ENCODE measurements at places on chromosomes 2 and 18. TPM values are rescaled to one million over a fixed set of nuclear protein-coding genes. Genes with fewer than 3 reads are reported as not detected.
A peak's percentile ranks its signal among the peaks of the same experiment; 100 is the strongest.

RBKS gene
- 3.4 TPM for total RNA-seq

GRCh38 chr2:122417114-122417513 lies 661.7 kb downstream of the TSN start:
- no peak for DNase-seq

GRCh38 chr2:164514491-164514890 lies 106.8 kb downstream of the GRB14 start:
- no peak for DNase-seq

GRCh38 chr2:185456517-185456916 lies 282.1 kb upstream of the FSIP2 start:
- DNase-seq: no peak

DNA sequence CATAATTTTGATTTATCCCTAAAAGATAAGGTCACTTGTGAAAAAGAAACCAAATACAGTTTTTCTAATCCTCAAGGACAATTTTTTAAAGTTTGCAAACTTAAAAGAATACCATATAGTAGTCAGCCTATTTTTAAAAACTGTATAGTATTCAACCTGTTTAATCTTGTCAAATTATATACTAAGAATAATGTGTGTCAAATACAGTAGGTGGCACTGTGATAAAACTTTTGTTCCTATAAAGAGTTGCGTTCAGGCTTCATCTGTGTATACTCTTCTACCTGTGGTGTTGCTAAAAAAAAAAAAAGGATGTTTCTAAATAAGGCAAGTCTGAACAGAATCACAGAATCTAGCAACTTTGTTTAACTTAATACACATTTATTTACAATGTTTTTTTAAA lies 68.6 kb downstream of the CCDC138 start:
- DNase-seq: peak; percentile 16

- no peak for DNase-seq
Observed at GRCh38 chr2:34070196-34070595, 471.1 kb upstream of the FAM98A start.

GRCh38 chr18:11671156-11671555 lies 17.9 kb upstream of the GNAL start:
- no peak for DNase-seq

DNA sequence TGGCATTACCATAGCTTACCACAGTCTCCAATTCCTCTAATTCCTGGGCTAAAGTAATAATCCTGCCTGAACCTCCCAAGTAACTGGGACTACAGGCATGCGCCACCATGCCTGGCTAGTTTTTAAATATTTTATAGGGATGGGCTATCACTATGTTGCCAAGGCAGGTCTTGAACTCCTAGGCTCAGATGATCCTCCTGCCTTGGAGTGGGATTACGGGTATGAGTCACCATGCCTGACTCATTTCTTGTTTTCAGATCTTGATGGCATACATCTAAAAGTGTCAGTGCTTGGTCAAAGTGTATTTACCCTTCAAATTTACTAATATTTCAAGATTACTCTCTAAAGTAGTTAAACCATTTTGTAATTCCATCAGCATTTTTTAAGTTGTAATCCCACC lies 9.4 kb upstream of the SOCS6 start:
- DNase-seq: no peak

CYP27C1 gene
- 0.05 TPM for total RNA-seq

DNA sequence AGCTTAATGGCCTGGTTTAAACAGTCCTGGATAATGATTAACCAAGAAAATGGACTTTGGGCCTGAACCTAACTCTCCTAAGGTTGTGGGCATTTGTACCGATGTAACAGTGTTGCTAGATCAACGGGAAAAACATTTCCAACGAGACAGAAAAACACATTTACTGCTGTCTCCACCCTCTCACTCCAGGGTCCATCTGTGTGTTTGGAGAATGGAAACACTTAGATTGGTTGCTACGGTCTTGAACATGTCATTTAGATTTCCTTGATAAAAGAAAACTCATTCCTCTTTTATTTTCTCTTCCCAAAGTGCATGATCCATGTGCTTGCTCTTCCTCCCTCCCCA lies 88.0 kb downstream of the SOCS6 start:
- no peak for DNase-seq

DNA sequence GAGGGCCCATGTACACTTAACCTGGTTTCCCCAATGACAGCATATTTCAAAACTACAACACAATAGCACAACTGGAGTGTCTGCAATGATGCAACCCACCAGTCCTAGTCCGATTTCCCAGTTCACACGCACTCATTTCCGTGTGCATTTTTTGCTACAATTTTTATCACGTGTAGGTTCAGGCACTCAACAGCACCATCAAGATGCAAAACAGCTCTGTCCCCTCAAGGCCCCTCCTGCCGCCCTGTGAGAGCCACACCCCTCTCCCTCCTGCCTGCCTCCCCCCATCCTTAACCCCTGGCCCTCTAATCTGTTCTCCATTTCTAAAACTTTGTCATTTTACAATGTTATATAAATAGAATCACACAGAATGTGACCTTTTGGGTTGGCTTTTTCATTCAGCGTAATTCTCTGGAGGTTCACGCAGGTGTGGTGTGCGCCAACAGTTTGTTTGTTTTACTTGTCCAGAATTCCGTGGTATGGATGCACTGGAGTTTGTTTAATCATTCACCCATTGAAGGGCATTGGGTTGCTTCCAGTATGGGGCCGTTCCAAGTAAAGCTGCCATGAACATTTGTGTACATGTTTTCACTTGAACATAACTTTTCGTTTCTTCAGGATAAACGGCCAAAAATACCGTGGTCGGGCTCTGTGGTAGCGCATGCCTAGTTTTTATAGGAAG lies 8.4 kb downstream of the KCNIP3 start:
- no peak for DNase-seq

DNA sequence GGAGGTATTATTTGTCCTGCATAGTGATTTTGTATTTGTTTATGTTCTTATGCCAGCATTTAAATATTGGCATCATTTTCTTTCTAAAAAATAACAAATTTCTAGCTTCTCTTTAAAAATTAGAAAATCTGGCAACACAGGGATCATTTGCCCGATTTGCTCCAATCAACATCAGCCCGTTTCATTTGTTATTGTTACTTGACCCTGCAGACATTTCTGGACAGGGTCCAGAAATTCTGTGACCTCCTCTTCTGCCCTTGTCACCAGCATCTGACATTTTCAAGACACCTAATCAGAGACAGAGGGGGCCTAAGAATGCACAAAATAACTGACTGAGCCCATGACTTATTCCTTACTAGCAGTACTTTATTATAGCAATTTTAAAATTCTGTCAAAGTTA lies 253.3 kb downstream of the MREG start:
- no peak for DNase-seq

HOXD1 gene
- not detected for total RNA-seq

DNA sequence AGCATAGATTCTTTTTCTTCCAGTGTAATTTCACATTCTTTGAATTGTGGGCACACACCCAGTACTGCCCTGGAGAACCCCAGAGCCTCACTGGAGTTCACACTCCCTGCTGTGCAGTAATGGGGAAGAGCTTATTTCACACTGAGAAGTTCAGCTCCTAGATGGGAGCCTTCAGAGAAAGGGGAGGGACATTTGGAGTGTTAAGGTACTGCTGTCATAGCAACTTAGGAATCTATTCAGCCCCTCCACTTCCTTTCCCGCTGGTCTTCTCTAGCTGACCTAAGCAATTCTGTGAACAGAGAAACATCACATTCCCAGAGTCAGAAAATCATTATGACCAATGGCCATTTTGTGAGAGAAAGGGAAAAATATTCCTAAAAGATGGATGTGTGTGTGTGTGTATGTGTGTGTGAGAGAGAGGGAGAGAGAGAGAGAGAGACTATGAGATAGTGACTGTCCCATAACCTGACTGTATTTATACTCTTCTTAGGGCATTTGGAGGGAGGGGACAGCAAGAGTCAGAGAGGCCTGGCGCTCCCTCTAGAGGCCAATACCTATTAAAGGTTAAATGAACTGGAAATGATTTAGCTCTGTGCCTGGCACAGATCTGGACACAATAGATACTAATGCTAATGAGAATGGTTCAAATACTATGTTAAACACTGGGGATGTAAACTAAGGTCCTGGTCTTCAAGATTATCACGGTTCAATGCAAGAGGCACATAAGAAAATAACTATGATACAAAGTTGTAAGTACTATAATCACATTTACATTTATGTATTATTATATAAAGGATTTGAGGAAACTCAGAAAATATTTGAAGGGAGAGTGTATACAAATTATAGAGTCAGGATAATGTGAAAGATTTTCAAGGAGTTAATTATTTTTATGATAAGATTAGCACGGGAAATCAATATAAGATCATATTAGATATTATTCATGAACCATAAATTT lies 41.5 kb upstream of the RPE start:
- DNase-seq: peak; percentile 30

GRCh38 chr2:227115761-227116160 lies 48.2 kb downstream of the COL4A4 start:
- peak; percentile 16 for DNase-seq

DNAH6 gene
- 0.09 TPM for total RNA-seq

GAD1 gene
- total RNA-seq: 0.26 TPM

DNA sequence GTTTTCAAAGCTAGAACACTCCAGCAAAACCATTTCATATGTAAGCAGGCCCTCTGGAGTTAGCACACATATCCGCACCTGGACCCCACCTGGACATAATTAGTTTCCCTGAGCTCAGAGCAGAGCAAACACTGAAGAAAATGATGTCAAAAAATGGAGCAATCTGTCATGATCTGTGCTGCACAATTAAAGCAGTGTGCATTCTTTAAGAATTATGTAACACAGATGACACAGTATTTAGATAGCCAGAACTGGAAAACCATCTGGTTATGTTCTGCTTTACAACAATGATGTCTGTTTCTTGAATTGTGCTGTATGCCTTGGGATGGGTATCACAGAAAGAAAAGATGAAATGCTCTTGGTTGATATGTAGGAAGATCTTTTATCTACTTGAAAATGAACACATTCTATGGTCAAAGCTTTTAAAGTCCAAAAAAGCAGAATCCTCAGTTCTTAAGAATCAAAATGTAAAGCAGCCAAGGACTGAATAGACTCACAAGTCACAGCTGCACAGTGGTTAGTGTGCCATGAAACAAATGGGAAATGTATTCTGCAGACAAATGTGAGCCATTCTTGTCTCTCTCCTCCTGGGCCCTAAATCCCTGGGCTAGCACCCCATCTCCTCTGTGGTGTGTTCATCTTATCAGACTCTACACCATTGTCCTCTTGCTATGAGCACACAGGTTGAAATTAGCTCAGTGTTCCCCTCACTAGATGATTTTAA lies 36.8 kb downstream of the HRH4 start:
- peak; percentile 53 for DNase-seq

- peak; percentile 70 for DNase-seq
Observed at GRCh38 chr2:156356014-156356754, 23.7 kb upstream of the NR4A2 start.

GRCh38 chr2:10075571-10076209 lies 4.5 kb downstream of the CYS1 start:
- DNase-seq: no peak

POTEI gene
- total RNA-seq: not detected

DYNAP gene
- total RNA-seq: not detected

- peak; percentile 5 for DNase-seq
Observed at GRCh38 chr2:60608679-60609078, 55.2 kb upstream of the BCL11A start.

DNA sequence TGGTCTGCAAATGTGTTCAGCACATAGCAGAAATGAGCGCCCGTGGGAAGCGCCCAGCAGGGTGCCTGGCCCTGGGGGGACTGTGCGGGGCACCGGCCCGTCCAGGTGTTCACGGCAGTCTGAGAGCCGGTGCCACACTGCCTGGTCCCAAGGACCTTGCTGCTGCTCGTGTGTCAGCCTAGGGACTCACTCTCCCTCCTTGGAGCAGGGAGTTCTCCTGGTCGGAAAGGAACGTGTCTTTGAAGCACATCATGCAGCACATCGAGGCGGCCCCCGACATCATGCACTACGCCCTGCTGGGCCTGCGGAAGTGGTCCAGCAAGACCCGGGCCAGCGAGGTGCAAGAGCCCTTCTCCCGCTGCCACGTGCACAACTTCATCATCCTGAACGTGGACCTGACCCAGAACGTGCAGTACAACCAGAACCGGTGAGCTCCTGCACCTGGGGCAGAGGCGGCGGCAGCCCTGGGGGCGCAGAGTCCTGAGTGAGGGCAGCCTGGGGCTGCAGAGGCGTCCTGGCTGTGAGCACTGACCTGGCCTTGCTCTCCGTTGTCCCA lies 36.0 kb downstream of the NTSR2 start:
- no peak for DNase-seq

DNA sequence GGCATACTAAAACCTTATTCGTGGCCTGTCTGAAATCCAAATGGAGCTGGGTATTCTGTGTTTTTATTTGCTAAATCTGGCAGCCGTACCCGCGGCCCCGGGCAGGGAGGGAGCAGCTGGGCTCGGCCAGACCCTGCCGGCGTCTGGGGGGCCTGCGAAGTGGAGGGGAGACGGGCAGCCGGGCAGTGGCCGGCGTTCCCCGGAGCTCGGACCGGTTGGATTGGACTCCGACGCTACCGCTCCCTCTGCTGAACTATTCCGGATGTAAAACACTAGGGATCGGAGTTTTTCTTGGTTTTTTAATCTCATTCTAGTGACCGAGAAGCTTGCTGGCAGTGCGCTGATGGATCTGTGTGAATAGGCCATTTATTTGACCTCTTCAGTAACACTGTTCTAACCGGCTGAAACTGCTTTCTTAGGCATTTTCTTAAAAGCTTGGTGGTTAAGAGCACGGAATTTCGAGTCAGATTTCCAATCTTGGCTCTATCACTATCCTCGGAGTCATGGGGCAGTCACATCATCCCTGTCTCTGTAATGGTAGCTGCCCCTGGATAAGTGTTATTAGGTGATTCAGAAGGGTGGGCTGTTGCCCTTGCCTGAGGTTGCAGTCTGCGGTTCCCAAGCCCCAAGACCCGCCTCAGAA lies 694 bp downstream of the UNC50 start:
- DNase-seq: peak; percentile 49

- DNase-seq: no peak
Observed at GRCh38 chr2:101339266-101339880, 30.9 kb upstream of the RNF149 start.

- DNase-seq: peak; percentile 46
Observed at GRCh38 chr2:32627441-32627813, 423 bp upstream of the TTC27 start.

CRYGA gene
- not detected for total RNA-seq

DNA sequence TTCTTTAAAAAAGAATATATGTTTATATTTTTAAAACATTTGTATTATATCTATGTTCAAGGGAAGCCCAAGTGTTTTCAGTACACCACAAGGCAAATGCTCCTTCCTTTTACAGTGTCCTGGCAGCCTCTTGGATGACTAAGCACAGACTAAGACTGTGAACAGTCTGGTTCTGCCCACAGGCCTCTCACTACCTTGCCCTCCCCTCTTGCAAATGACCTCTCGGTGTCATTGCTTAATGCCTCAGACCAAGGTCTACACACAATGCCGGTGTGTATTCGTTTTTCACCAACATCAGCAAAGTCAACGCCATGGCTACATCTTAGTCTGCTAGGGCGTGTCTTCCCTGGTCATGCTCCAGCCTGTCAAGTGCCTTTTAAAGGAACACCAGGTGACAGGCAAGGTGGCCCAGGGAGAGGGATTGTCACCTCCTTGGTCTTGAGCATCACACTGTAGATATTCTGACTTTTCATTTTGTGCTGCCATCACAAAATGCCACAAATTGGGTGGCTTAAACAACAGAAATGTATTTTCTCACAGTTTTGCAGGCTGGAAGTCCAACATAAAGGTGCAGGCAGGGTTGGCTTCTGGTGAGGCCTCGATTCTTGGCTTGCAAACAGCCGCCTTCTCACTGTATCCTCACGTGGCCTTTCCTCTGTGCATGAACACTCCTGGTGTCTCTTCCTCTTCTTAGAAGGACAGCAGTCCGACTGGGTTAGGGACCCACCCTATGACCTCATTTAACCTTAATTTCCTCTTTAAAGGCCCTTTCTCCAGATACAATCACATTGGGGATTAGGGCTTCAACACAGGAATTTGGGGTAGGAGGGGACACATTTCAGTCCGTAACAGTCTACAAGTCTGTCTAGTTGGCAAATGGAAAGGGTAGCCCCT lies 266.5 kb downstream of the KLHL29 start:
- DNase-seq: peak; percentile 79

Data from HFFc6 (cell line).